ENCODE measurements at places on chromosomes 13 and 19. TPM values are rescaled to one million over a fixed set of nuclear protein-coding genes. Genes with fewer than 3 reads are reported as not detected.

Gene RDH8
- not detected for total RNA-seq

Gene MYH14
- total RNA-seq = not detected

Gene ZNF28
- 12.4 TPM for total RNA-seq

Gene CEACAM6
- not detected for total RNA-seq

Gene LIG4
- total RNA-seq = 7.4 TPM

Gene KPTN
- 4.1 TPM for total RNA-seq

Gene PDE4C
- 0.57 TPM for total RNA-seq

Gene LCP1
- 0.28 TPM for total RNA-seq

Gene FLT3LG
- total RNA-seq = 3.4 TPM

Gene FCGBP
- 0.14 TPM for total RNA-seq

Gene NFKBIB
- 7.5 TPM for total RNA-seq

Gene RASL11A
- 46.2 TPM for total RNA-seq

Gene ZNF880
- 33.1 TPM for total RNA-seq

Gene KL
- under 0.01 TPM for total RNA-seq

Gene CCDC124
- total RNA-seq = 28.0 TPM

Gene ZNF180
- total RNA-seq = 7.1 TPM

Gene ATP4A
- not detected for total RNA-seq

Gene PDX1
- not detected for total RNA-seq

Gene IGFL1
- total RNA-seq = not detected

Gene LRRC4B
- 0.14 TPM for total RNA-seq
